NCI-H1105 (cell line): ENCODE measurements at places on chromosomes 12 and 14.

DNA sequence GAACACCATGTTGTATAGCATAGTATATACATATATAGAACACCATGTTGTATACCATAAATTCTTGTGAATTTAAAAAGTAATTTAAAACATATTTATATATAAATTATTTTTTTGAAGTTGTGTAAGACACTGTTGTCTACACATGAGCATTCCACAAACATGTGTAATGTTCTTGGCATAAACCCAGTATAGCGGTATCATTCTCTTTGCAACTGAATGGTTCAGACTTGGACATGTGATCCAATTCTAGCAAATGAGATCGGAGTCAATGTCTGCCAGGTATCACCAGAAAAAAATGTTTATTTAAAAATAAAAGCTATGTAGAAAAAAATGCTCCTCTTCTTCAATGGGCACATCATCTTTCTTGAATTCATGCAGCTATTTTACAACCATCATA, 33.9 kb downstream of the CEP290 start:
- no peak for DNase-seq

- DNase-seq, result no peak
These were observed 44.3 kb upstream of the TRAF3 start for GRCh38 chr14:102732924-102733323.

GRCh38 chr14:54686219-54686870, 119.4 kb downstream of the SAMD4A start:
- DNase-seq, result no peak

DNA sequence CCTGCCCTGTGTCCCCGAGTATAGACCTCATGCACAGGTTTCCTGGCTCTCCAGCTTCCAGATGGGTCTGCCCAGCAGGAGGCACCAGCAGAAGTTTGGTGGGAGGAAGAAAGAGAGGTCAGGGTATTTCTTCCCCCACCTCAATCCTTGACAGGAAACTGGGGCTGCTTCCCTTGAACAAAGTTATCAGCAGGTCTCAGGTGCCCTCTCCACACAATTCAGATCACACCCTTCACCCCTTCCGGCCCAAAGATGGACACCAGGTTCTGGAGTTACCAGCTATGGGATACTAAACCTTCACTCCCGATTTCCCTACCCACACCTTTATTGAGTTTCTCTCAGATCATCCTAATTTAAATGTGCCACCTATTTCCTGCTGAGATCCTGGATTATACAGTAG, 1.2 kb downstream of the SART3 start:
- DNase-seq, result no peak

- DNase-seq, result no peak
These were observed 11.3 kb downstream of the SLC25A29 start for GRCh38 chr14:100294963-100295330.

DNA sequence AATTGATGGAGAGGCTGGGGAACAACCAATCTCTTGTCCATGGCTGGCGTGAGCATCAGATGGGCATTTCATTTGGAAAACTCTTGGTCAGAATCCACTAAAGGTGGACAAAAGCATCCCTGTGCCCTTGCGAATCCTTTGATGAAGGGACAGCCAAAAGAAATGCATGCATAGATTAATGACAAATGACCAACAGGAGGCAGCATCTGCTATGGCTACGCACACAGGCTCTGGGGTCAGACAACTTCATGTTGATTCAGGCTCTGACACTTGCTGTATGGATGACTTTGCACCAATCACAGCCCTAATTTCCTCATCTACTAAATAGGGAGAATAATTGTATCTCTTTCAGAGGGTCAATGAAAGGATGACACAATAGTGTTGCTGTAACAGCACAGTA, 117.5 kb downstream of the ASCL4 start:
- no peak for DNase-seq

- no peak for DNase-seq
These were observed 86.9 kb downstream of the NTF3 start for GRCh38 chr12:5518584-5519365.

DNA sequence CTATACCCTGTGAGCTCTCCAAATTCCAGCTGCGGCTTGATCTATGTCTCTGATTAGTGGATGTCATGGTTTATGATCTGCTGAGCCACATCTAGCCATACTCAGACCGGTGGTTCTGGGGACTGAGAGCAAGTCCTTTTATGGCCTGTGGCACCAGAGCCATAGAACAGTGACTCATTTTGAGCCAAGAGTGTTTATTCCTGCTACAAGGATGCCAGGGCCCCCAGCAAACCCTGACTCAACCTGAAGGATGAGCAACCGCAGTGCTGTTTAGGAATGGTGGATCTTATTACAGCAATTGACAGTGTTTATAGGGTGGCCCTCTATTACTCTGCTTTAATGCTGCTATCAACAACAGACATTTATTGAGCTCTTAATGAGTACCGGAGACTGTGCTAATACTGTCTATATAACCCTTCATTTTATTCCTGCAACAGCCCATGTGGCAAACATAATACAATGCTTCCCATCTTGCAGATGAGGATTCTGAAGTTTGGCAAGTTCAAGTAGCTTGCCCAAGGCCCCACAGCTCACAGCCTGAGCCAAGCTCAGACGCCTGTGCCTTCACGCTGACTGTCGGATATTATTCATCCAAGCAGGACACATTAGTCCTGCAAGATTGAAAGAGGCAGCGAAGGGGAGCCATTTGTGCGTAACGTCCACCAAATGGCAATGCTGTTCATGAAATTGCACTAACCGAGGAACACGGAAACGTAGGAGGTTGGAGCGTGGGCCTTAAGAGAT, 273.6 kb upstream of the PWP1 start:
- DNase-seq, result no peak

DNA sequence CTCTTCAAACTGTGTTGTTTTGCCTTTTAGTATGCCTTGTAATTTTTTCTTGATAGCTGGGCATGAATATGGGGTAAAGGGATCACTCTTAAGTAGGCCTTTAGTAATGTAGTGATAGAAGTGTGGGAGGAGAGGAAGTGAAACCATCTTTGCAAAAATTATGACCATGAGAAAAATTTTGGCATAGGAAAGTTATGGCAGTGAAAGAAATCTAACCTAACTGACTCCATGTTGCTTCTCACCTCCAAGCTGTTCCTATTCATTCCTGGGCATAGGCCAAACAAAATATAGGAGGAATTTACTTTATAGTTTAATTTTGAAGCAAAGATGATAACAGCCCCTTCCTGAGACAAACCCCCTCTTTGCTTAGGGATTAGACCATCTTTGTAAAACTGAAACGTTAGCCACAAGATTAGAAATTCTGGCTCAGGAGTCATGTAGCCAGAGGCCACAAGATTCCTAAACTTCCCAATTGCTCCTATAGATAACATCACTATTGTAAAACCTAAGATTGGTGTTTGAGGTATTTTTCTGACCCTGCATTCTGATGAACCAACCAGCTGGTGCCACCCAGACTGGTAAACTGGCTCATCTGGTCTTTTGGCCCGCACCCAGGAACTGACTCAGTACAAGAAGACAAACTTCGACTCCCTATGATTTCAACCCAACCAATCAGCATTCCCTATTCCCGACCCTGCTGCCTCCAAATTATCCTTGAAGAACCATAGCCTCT, 45.8 kb downstream of the CRADD start:
- DNase-seq, result no peak

DNA sequence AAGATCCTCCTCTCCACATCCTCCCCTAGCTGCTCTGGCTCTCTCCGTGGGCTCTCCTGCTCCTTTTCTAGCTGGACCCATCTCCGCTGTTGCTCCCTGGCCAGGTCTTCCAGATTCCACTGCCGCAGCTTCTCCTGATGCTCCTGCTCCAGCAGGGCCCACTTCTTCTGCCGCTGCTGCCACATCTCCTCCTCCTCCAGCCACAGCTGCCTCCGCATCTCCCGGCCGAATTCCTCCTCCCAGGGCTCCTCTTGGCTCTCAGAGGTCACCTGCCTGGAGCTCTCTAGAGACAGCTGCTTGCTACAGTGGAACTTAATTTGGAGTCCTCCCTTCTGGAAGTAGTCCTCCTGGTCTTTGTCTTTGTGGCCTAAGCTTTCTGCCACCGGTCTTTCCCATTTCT, 5.5 kb downstream of the FAM186B start:
- no peak for DNase-seq

- no peak for DNase-seq
These were observed 103.6 kb upstream of the CCDC91 start for GRCh38 chr12:28086521-28087155.

DNA sequence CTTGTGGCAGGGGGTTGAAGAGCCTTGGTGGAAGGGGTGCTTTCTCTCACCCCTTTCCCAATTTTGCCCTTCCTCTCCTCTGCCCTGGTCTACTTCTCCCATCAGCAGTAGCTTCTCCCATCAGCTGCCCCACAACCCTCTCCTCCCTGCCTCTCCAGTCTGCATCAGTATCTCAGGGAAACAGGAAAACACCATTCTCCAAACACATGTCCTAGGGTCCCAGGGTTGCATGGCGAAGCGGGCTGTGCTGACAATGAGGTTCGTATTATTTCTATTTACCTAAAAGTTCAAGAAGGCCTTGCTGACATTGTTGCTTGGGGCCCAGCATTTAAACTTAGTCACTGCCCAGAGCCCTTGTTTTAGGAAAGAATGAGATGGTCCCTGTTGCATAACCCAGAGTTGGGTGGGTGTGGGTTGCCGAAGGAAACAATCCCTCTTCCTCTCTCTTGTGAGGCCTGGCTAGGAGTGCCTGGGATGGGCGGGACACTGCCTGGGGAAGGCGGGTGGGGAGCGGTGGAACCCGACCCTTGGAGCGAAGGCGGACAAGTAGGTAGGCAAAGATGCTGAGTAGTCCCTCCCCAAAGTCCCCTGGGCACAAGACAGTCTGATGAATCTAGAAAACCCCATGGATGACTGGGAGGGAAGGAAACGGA, 1.3 kb upstream of the IGFBP6 start:
- no peak for DNase-seq

DNA sequence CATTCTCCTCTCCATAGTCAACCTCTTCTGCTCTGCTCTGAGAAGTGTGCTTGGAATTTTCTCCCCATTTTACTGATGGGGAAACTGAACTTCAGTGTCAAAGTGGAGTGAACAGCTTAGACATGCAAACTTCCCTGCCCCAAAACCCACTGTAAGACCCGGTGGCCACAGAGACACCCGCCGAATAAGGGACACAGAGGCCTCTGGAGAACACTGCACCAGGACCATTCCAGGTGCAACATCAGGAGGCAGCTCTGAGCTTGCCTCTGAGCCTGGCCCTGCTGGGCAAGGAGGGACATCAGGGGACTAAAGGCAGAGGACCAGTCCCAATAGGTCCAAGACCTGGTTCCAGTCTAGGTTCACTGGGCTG, 1.7 kb downstream of the HDAC7 start:
- DNase-seq, result no peak

- no peak for DNase-seq
These were observed 25.8 kb downstream of the GALNT16 start for GRCh38 chr14:69285661-69286255.

DNA sequence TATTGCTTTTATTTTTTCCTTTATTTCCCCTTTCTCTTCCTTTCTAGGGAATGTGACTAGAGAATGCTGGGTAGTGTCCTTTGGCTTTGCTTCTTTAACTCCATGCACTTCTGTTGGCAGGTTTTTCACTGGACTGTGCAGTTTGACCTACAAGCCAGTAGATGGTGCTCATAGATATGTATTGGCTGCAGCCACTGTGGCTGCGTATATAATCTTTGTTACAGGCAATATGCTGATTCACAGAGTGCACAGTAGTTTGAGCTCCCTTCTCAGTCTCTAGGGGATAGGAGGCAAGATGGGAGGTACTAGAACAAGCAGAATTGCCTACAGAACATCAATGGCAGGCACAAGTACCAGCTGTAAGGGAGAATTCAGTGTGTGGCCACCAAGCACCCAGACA, 503.5 kb downstream of the LRFN5 start:
- no peak for DNase-seq

GRCh38 chr14:73776194-73776537, 62.0 kb upstream of the PNMA1 start:
- no peak for DNase-seq

- no peak for DNase-seq
These were observed 299.4 kb downstream of the ADAMTS20 start for GRCh38 chr12:43252585-43252984.

- DNase-seq, result no peak
These were observed 189.2 kb upstream of the RASSF8 start for GRCh38 chr12:25769082-25769945.

DNA sequence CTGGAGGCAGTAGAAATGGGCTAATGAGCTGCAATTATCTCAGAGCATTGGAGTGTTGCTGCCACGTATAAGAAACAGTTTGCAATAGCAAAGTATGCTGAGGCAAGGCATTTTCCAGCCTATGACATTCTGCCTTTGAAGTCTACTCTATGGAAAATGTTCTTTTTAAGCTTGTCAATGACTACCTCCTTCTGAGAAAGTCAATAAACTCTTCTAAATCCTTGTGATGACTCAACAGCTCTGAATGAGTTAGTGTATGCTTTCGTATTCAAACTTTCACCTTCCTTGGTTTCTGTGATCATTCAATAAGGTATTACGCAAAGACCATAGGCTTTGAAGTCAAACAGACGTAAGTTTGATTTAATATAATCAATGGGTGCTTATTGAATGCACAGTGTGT, 111.2 kb downstream of the CAPZA3 start:
- no peak for DNase-seq

- no peak for DNase-seq
These were observed 63.9 kb downstream of the AACS start for GRCh38 chr12:125129179-125129571.

- no peak for DNase-seq
These were observed 2.6 kb downstream of the MYF6 start for GRCh38 chr12:80709811-80710726.

GRCh38 chr12:124501112-124501561, 66.3 kb downstream of the NCOR2 start:
- DNase-seq, result no peak

- DNase-seq, result no peak
These were observed 898 bp upstream of the RAB15 start for GRCh38 chr14:64973026-64973442.

DNA sequence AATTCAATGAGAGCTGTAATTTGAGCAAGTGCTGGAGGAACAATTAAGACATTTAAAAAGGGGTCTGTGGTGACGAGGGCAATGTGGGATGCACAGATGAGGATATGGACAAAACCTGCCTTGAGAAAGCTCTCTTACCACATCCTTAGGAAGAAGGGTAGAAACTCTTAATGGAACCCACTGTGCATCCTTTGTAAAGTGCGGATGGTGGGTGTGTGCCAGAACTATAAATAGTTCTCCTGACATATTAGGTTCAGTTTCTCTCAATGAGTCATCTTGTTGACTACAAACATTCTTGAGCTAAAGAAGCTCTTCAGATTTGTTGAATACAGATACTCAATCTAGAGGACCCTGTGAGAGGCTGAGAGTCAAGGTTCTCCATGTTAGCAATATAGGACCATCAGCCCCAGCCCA, 106.1 kb upstream of the ANO4 start:
- no peak for DNase-seq

DNA sequence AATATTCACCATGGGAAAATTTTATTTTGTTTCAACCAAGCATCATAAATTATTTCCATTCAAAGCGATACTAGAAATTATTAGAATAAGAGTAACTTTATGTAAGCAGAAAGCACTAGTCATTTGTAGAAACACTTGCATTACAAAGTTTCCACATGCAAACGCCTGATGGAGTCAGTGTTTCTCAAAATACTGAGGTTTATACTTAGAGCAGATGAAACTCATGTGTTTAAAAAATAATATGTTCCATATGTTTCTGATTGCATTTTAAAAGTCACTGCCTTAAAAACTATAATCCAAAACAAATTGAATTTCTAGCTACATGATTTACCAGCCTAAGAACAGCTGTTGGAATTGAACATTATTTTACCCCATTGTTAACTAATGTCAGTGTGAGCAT, 1246.4 kb downstream of the SLC16A7 start:
- DNase-seq, result no peak

GRCh38 chr12:1859643-1860042, 39.3 kb downstream of the LRTM2 start:
- no peak for DNase-seq

GRCh38 chr14:53790731-53791500, 165.7 kb downstream of the BMP4 start:
- DNase-seq, result no peak
